ENCODE measurements at places on chromosomes 1 and 21.
A peak's percentile ranks its signal among the peaks of the same experiment; 100 is the strongest.

- DNase-seq, result no peak
Observed at GRCh38 chr1:198109371-198109715, 47.5 kb upstream of the NEK7 start.

- no peak for DNase-seq
Observed at GRCh38 chr21:14716761-14717396, 170.8 kb upstream of the SAMSN1 start.

- peak; percentile 57 for DNase-seq
Observed at GRCh38 chr1:71047635-71048607, at the start of gene PTGER3. Gene PTGER3, minus strand, starts transcription at chr1:71047816. Its CDS starts 239 bp downstream, at chr1:71047577.

GRCh38 chr1:23403038-23403336 lies 21.6 kb downstream of the TCEA3 start:
- peak; percentile 37 for DNase-seq

- DNase-seq, result peak; percentile 51
Observed at GRCh38 chr1:112614460-112615065, 4.4 kb downstream of the ST7L start.
